ENCODE measurements at places on chromosomes 1 and 21.

GRCh38 chr1:63799820-63800219, 26.0 kb downstream of the ROR1 start:
- peak; percentile 50 for DNase-seq

DNA sequence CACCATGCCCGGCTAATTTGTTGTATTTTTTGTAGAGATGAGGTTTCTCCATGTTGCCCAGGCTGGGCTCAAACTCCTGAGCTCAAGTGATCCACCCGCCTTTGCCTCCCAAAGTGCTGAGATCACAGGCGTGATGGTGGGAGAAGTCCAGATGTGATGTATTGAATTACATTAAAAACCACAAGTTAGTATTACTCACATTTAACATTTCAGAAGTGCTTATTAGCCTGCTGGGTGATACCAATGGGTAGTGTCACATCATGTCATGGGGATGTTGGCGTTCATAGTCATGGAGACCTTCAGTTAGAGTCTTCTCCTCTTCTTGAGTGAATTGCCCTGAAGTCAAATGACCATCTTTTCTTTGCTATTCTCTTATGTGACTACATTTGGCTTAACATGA, 63.6 kb upstream of the VAMP3 start:
- DNase-seq: peak; percentile 28

GRCh38 chr1:34976384-34977209, 8.6 kb downstream of the TMEM35B start:
- no peak for DNase-seq

GRCh38 chr1:182977480-182977879, 24.5 kb upstream of the SHCBP1L start:
- DNase-seq: peak; percentile 20

DNA sequence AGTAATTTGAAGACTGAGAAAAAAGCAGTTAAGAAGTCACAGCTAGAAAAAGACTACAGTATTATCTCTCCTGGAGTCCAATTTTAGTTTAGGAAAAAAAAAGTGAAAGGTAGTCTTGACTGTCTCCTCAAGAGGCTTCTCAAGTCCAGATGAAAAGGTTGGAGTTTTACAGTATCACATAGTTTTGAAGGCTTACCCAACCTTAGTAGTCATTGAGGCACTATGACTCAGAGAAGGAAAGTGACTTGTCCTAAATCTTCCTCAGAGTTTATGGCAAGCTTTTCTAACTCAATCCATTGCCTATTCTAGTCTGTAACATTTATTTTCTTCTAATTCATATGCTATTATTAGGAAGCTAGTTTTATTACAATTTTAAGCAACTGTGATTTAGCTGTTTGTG, 174.9 kb downstream of the DPYD start:
- DNase-seq: peak; percentile 50

DNA sequence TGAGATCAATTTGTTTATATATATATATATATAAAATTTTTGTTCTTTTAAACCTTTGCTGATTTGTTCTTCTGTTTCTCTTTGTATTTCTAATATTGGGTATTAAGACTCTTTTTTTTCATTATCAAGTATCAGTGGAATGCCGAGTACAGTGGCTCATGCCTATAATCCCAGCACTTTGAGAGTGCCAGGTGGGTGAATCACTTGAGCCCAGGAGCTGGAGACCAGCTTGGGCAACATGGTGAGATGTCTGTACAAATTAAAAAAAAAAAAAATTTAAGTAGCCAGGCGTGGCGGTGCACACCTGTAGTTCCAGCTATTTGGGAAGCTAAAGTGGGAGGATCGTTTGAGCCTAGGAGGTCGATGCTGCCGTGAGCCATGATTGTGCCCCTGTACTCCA, 67.1 kb downstream of the MAST2 start:
- peak; percentile 41 for DNase-seq

DNA sequence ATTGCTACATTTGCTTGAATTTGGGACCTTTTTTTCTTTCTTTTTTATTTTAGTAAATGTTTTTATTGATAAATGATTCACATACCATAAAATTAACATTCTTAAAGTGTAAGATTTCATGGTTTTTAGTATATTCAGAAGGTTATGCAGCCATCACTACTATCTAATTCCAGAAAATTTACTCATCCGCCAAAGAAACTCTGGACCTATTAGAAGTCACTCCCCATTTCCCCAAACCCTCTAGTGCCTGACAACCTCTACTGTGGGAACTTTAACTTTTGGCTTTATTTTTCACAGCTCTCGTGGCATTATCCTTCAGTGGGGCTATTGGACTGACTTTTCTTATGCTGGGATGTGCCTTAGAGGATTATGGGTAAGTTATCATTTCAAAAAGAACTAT, 4.5 kb downstream of the LEPR start:
- DNase-seq: peak; percentile 61

GRCh38 chr1:234639961-234640360, 30.0 kb upstream of the IRF2BP2 start:
- DNase-seq: no peak

DNA sequence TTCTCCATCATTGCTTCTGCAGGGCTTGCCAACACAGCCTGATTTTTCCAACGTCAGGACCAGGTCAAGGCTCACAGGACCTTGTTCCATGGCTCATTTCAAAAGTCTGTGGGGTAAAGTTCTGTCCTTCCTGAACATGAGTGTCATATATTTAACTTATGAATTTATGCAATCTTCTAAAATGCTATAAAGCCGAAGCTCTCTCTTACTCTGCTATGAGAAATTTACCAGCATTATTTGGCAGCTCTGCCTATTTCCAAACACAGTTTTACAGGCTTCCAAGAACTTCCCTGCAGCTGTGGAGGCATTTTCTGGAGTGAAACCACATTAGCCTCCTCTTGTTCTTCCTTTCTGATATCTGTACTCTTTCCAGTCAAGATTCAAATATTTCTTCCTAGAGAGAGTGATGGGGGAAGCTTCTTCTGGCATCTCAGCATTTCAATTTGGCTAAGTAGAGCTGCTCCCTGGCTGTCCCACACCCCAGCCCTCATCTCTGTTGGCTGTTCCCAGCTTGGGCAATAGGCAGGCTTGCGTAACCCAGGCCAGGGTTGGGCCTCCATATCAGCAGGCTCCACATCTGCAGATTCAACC, 15.6 kb upstream of the HMGCS2 start:
- peak; percentile 7 for DNase-seq

DNA sequence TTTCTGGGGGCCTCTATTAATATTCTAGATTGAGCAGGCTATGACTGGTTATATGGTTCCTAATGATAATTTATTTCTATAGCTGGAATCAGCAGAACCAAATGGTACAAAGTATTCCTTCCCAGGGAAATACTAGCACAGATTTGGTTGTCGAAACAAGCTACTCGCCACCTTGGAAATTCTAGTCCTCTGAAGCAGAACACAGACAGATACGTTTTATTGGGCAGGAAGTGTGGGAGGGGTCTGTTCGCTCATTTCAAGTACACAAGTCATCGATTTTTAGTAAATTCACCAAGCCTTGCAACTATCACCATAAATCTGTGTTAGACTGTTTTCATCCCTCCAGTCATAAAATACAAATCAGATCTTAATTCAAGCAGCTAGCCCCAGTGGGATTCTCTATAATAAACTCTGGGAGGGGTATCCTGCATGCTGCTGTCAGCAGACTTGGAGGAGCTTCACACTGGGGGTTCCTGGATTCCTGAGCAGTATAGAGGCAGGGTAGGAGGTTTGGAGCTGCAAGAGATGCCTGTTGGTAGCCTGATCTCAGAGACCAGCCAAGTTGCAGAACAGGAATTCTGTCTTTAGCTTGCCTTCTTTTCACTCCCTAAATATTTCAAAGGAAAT, 9.8 kb upstream of the GPR137B start:
- no peak for DNase-seq

DNA sequence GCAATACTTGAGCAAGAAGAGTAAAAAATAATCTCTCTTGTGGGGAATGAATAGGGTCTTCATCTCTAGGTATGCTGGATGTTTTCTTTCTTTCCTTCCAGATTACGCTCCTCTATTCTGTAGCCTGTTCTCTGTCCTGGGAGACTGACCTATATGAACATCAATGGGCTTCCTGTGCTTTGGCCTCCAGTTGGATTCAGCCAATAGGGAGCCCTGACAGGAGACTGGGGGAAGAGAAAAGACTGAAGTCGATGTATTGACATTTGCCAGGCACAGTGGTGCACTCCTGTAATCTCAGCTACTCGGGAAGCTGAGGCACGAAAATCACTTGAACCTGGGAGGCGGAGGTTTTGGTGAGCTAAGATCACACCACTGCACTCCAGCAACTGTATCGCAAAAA, 17.6 kb downstream of the SEMA6C start:
- no peak for DNase-seq

GRCh38 chr1:203624341-203624712, 2.3 kb upstream of the ATP2B4 start:
- no peak for DNase-seq

DNA sequence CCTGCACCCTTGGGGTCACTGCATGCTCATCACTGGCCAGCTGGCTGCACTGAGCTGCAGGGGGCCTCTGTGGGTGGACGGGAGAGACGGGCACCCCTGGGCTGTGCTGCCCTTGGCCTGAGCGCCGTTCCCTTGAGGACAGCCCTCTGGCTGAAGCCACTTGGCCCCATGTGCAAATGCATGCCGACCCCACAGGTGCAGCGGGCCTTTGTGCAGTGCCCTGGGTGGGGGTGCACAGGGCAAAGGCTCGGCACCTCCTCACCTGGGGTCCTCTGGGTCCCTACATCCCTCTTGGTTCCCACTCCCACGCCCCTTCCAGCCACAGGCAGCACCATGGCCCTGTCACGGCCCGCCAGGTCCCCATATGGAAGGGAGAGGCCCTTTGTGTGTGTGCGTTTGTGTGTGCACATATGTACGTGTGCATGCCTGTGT, 41.3 kb downstream of the COQ8A start:
- no peak for DNase-seq

DNA sequence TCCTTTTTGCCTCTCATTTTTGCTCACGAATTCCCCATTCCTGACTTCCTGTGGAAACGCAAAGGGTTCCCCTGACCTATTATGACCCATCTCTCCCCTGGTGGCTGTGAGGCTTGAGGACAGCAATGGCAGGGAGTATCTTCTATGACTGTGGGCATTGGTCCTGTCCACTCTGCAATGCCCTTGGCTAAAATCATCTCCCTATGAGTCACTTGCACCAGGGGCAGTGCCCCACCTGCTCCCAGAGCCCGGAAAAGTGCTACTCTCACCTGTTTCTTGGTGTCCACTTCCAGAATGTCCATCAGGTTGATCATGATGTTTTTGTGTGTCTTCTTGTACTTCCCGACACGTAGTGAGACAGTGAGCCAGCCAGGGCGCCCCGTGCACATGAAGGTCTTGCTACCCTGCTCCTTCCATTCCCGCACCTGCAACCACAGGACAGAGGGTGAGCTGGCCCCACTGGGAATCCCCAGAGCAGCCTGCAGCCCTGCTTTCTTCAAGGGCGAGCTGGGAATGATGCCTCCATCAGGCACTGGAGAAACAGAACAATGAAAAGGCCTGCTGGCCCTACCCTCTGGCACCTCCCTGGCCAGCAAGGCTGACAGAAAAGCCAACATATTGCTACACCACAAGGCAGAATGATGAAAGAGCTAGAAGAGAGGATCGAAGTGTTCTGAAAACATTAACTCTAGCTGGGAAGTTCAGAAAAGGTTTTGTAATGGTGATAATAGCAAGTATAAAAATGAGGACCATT, 3.5 kb downstream of the DHCR24 start:
- no peak for DNase-seq

GRCh38 chr1:215835951-215836350, 268.8 kb downstream of the KCTD3 start:
- peak; percentile 69 for DNase-seq

- no peak for DNase-seq
Measured at GRCh38 chr1:2928366-2929325, 92.6 kb upstream of the ACTRT2 start.

DNA sequence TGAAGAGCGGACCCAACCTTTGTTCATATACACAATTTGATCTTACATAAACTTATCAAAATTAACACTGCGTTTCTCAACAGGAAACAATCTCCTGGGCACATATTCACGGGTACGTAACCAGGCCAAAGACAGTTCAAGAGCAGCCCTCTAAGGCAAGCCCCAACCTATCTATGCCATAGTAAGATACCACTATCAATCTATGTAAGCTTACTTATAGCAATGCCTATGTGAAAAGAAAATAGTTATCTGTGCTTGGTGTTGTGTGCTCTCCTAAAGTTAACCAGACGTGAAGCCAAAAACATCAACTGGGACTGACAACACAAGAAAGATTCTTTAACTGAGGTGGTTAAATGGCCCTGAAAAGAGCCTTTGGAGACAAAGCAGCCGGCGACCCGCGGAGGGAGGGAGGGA, 49.4 kb upstream of the BOLA1 start:
- DNase-seq: peak; percentile 9

DNA sequence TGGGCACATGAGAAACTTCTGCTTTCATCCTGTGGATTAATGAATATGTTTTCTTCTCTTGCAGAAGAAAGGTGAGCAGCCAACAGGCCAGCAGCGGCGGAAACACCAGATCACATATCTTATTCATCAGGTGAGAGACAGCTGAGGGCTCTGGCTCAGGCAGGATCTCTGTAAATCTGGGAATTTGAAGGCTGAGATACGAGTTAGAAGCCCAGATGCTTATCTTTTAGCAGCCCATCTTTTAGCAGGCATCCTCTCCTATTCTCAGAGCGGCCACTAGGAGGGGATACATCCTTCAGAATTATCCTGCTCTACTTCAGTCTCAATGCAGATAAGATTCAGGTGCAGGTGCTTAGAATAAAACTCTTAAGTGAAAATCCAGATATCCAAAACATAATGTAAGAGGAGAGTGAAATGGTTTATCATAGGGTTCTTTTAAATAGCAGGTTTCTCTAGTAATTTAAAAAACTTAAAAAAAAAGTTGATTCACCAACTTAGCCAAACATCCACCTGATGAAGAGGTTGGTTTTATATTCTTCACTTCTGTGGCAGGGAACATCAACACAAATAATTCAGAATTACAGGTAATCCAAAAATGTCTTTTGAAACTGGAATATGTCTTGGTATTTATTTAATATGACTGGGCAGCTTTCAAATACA, 19.3 kb downstream of the SH2D2A start:
- peak; percentile 76 for DNase-seq

DNA sequence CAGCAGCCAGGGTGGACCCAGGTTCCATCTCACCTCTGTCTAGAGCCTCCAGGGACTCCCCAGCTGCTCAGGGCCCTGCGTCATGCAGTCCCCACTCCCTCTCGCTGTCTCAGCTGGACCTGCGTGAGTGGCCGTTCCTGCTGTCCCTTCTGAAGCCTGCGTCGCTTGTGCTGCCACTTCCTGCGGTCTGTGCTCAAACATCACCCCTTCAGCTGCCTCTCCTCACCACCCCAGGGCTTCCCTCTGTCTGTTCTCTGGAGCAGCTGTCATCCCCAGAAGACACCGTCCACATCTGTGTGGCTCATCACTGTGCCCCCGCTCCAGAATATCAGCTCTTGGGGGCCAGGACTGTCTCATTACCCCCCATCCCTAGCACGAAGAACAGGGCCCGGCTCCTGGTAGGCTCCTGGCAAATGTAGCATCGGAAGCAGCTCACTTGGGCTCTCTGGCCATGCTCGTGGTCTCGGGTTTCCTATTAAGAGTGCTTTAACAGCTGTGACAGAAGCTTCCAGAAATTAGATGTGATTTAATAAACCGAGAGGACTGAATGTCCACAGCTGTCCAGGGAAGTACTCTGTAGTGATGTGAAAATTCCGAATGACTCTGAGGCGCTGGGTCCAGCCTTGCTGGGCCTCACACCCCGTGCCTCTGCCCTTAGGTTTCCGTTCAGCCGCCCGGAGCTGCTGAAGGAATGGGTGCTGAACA, 3.3 kb downstream of the THAP3 start:
- DNase-seq: no peak
